ENCODE measurements at places on chromosomes 12 and 14. TPM values are rescaled to one million over a fixed set of nuclear protein-coding genes. Genes with fewer than 3 reads are reported as not detected.

DNA sequence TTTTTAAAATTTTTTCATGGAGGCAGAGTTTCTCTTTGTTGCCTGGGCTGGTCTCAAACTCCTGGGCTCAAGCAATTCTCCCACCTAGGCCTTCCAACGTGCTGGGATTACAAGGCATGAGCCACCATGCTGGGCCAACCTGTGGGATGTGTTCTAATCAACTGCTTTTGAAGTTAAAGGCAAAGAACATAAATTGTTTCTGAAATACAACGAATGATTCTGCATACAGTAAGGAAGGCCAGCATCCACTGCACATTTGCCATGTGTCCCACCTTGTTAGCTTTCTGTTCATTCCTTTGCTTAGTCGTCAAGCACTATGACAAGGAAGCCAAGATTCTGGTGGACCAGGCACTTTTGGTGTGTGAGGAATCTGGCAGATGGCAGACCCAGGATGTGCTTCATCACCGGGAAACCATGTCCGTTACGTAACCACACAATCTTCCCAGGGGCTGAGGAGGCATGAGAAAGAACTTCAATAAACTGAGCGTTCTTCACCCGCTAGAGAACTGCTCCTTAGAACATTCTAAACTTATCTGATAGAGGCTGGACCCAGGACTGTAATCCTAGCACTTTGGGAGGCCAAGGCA, 24.5 kb downstream of the MOK start:
- DNase-seq: no peak

GRCh38 chr14:95196268-95196667, 38.9 kb upstream of the DICER1 start:
- no peak for DNase-seq

DNA sequence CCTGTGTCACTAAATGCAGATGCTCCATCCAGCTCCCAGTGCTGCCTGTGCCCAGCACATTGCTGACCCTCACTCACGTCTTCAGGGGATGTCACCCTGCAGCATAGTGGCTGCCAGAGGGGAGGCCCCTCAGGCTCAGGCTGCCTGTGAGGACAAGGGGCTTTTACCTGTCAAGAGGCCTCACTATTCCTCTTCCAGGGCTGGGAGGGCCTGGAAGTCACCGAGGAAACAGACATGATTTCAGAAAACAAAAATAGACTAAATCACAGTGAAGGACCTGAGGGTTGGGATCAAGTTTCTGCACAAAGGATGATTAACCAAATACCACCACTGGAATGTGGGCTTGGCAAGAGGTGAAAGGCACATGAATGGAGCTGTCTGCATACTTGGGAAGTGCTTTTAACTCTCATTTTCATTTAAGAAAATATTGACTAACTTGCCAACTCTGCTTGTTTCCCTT, 1202.3 kb downstream of the BCL11B start:
- no peak for DNase-seq

DNA sequence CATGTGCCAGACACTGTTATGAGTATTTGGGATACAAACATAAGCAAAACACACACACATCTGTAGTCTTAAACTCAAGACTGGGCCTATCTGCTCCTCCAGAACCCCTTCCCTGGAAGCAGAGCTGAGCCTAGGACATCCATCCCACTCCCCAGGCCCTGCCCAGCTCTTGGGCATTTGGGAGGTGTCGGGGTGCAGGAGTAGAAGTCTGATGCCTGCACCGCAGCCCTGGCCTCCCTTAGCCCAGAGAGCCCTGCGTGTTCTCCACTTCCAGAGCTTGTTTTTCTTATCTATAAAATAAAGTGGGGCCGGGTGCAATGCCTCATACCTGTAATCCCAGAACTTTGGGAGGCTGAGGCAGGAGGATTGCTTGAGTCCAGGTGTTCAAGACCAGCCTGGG, 11.7 kb downstream of the HSP90AA1 start:
- DNase-seq: no peak

GRCh38 chr12:107090711-107091110, 2.6 kb downstream of the CRY1 start:
- DNase-seq: no peak

GRCh38 chr12:103547376-103547775, 39.7 kb upstream of the STAB2 start:
- no peak for DNase-seq

DNA sequence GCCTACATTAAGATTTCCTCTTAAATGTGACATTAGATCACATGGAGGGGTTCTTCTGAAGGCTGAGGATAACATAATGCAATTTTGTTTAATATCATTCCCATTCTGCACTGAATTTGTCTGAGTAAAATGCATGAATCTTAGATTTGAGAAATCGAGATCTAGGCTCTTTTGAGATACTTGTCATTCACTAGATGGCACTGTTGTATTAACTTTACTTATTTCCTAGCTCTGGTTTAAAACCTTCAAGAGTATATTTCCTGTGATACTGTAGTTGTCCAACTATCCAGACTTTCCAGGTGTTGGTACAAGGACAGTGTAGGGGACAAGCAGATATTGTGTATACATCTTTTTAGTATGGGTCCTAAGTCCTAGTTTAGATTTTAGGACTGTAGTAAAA, 91.7 kb upstream of the SEL1L start:
- no peak for DNase-seq

- DNase-seq: no peak
Observed at GRCh38 chr12:89166525-89166934, 185.8 kb downstream of the DUSP6 start.

- DNase-seq: no peak
Observed at GRCh38 chr12:124545508-124546418, 21.6 kb downstream of the NCOR2 start.

DNA sequence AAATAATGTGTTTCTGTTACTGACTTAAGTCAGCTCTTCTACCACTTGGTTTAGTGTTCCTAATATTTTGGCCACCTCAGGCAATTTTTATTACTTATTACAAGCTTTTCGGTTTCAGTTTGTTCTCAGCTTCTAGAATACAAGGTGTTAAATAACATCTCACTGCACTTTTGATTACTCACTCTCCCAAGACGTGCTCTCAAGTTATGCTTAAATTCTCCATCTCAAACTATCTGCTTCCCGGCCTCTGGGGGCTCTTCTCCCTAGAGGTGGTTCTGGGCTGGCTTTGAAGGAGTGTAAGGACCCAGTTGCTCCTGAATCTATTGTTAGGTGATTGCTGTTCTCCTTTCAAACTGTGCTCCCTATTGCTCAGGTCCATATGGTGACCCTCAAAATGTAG, 193.9 kb upstream of the DDHD1 start:
- no peak for DNase-seq

GRCh38 chr12:78120866-78121560, 290.3 kb downstream of the NAV3 start:
- no peak for DNase-seq

GRCh38 chr12:27865421-27865820, 85.4 kb upstream of the MANSC4 start:
- DNase-seq: no peak

- DNase-seq: no peak
Observed at GRCh38 chr14:94132285-94132887, 3.0 kb upstream of the IFI27L2 start.

GRCh38 chr14:92924247-92924646, 1.3 kb downstream of the CHGA start:
- DNase-seq: no peak

The JPH4 gene
- total RNA-seq: 0.85 TPM

The RNASE4 gene
- 81.6 TPM for total RNA-seq

The SCARB1 gene
- total RNA-seq: 69.2 TPM

The PRICKLE1 gene
- total RNA-seq: 100 TPM

The AKAP5 gene
- 0.36 TPM for total RNA-seq

The TBC1D30 gene
- 6.2 TPM for total RNA-seq
